ENCODE measurements at places on chromosomes 16 and 17.

DNA sequence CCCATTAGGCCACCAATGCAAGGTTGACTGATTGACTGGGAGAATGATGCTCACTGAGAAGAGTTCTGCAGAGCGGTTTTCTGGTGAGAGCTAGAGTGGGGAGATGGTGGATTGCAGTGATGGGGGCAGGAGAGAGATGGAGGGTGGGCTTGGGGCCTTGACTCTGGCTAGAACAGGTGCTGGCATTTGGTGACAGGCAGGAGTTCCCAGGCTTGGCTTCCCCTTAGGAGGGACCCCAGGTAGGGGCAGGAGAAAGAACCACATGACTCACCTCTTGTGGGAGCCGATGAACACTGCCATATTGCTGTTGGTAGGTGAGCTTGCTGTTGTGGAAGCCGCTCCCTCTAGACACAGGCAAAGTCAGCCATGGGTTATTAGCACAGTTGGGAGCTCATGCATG lies 8.0 kb downstream of the CD300LB start:
- no peak for DNase-seq

DNA sequence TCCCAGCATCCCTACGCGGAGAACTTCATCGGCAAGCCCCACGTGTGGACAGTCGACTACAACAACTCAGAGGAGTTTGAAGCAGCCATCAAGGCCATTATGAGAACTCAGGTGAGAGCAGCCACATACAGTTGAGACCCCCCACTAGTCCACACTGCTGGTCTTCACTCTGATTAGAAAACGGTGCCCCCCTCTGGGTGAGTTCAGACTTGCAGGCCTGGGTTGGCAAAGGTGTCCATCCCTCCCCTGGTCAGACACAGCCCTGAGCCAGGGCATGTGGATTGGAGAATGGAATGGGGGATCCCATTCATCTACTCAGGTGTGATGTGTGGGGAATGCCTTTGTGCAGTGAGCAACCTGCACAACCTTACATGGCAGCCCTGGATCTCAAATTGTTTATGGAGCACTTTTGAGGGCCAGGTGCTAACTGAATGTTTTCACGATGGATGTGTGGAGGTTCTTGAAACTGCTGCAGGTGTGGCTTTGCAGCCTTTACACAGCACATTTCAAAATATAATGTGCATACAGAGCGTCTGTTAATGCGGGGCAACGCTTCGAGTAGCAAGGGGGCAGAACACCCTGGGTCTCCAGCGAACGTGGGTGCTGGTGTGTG lies 72.6 kb downstream of the MGAT5B start:
- no peak for DNase-seq

GRCh38 chr16:75382611-75383010 lies 50.7 kb downstream of the CFDP1 start:
- DNase-seq, result no peak

DNA sequence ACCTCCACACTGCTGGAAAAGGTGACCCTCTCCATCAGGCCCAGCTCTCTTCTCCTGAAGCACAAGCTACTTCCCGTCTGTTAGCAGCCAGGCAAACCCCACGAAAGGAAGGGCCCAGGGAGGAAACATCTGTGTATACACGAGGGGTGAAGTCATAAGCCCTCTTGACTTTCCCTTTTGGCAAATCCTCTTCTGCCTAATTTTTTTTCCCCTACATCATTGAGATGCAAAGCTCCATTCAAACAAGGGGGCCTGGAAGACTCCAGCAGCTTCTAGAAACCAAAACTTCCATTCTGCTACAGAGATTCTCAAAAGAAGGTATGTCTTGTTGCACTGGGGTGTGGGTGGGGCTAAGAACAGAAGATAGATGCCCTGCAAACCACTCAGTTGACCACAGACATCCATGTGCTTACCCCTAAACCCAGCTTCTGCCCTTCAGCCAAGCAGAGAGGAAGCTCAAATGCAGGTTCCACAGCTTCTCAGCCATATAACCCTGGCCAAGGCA lies 145.6 kb upstream of the RCVRN start:
- no peak for DNase-seq

GRCh38 chr17:33225509-33225908 lies 67.6 kb downstream of the ASIC2 start:
- no peak for DNase-seq

- no peak for DNase-seq
Measured at GRCh38 chr17:66540131-66540781, 237.8 kb downstream of the PRKCA start.

- no peak for DNase-seq
Measured at GRCh38 chr16:53445534-53445933, 11.3 kb downstream of the RBL2 start.

DNA sequence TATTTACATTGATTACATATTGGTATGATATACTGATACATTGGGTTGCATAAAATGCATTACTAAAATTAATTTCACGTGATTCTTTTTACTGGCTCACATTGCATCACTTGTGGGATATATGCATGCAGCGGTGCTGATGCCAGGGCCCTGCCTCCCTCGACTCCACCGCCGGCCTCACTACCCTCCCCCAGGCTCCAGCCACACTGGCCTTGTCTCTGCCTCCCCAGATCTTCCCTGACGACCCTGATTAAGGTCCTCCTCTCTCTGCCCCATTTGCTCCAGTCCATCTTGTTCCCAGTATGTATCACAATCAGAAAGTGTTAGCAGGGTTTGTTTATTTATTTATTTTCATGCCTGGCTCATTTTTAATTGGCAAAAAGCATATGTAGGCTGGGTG lies 306.8 kb downstream of the FOXL1 start:
- DNase-seq, result no peak

GRCh38 chr17:73297934-73298861 lies 13.6 kb downstream of the CDC42EP4 start:
- DNase-seq, result no peak

GRCh38 chr17:1452836-1453235 lies 3.2 kb downstream of the CRK start:
- no peak for DNase-seq

- DNase-seq, result peak; percentile 28
Measured at GRCh38 chr17:35766903-35767510, 6.3 kb downstream of the C17orf50 start.

DNA sequence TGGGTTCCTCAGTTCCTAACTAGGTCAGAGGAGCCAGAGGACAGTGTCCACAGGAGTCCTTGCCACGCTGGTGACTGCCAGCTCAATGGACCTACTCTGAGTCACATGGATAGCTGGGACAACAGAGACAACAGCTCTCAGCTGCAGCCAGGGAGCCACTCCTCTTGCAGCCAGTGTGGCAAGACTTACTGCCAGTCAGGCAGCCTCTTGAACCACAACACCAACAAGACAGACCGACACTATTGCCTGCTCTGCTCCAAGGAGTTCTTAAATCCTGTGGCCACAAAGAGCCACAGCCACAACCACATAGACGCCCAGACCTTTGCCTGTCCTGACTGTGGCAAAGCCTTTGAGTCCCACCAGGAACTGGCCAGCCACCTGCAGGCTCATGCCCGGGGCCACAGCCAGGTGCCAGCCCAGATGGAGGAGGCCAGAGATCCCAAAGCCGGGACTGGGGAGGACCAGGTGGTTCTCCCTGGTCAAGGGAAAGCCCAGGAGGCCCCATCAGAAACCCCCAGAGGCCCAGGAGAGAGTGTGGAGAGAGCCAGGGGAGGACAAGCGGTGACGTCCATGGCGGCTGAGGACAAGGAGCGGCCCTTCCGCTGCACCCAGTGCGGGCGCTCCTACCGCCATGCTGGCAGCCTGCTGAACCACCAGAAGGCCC lies 6.7 kb downstream of the ZNF646 start:
- no peak for DNase-seq

- DNase-seq, result no peak
Measured at GRCh38 chr16:727291-727977, 528 bp downstream of the HAGHL start.

DNA sequence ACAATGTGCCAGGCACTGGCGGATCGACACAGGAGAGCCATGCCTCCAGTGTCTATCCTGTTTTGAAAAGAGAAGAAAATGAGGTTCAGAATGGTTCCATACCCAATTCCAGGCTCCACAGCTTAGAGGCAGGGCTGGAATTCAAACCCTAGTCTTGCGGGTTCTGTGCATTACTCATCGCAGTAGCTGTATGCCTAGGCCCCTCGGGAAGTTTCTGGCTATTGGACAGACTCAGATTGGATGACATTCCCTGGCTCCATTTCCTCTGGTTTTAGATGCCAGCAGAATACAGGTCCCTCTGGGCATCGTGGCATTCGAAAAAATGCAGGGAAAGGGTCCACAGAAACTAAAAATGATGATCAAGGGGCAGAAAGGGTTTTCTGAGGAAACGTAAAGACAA lies 184.7 kb downstream of the COPRS start:
- DNase-seq, result no peak

DNA sequence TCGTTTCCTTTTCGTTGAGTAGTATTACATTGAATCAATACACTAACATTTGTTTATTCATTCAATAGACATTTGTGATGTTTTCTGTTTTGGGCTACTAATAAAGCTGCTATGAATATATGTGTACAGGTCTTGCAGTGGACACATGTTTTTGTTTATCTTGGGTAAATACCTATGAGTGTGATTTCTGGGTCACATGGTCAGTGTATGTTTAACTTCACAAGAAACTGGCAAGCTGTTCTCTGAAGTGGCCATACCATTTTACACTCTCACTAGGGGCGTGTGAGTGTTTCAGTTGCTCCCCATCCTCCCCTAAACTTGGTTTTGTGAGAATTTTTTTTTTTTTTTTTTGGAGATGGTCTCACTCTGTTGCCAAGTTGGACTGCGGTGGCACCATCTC lies 35.0 kb downstream of the PKD1L3 start:
- DNase-seq, result no peak

- no peak for DNase-seq
Measured at GRCh38 chr17:34706029-34706428, 126.6 kb downstream of the TMEM132E start.

GRCh38 chr16:69712914-69713581 lies 13.3 kb downstream of the NQO1 start:
- no peak for DNase-seq

GRCh38 chr17:40253565-40253964 lies 34.1 kb upstream of the CDC6 start:
- DNase-seq, result no peak

DNA sequence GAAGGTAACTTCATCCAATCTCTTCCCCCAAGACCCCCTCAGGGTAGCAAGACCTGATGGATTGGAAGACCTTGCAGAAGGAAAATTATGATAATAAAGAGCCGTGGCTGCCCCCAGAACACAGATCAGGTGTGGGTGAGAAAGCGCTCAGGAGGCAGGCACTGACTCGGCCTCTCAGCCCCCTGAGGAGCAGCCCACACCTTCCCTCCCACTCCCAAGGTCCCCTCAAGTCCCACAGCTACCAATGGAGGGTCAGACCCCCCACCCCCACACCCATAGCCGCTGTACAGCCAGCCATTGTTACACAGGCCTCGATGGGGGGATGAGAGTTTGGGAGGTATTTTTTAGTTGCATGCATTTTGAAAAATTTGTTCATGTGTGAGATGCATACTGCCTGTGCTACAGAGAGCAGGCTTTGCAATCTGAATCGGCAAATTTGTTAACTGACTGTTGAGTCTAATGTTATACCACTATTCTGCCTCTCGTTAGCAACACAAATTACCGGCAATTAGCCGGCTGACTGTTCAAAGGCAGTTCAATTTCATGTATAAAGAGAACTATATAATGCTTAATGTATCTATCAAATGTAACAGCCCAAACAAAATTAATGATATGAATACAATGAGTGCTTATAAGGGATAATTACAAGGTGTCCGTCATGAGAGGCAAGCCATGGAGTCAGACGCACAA lies 211.7 kb downstream of the C16orf78 start:
- no peak for DNase-seq

Data from DMS79 treated with DMSO at 0.1 percent for 48 hours (cell line).